ENCODE measurements at places on chromosomes 13 and 19.

DNA sequence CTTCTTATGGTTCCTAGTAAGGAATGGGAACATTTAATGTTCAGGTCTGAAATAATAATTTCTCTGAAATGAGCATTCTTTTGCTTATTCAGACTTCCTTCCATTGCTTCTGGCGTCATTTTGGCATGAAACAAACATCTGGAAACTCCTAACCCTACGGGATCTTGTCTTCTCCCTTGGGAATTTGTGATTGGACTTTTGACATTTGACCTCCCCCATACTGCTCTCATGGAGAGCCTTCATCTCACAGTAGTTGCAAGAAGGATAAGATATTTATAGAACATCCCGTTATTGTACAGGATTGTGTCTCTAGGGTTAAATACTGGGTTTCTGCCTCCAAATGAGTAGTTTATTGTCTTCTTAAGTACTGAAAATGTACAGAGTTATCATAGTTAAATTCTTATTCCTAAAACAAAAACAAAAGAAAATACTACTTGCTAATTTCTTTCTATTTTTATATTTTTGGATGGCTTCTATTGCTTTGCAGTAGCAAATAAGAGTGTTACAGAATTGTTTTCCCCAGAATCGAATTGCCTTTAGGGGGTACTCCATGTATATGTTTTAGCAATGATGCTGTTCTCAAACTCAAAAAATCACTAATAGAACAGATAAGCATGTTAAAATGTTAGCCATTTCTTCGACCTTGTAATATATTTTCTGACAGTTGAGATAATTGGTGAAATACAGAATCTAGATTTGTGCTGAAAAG is 366.8 kb downstream of the DLEU7 start:
- no peak for DNase-seq

DNA sequence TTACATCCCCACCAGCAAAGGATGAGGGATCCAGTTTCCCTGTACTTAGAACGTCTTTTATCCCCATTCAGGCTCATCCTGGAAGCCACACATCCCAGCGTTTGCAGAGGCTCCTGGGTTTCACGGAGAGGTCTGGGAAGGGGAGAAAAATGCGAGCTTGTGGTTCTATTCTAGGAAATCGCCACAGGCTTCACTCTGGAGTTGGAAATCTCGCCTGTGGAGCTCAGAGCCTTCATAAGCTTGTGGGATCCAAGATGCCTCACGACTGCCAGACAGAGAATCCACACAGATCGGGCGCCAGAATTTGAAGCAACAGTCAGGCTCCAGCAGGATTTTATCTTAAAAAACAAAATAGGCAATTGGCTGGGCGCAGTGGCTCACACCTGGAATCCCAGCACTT is 157.9 kb downstream of the PTPRS start:
- no peak for DNase-seq

DNA sequence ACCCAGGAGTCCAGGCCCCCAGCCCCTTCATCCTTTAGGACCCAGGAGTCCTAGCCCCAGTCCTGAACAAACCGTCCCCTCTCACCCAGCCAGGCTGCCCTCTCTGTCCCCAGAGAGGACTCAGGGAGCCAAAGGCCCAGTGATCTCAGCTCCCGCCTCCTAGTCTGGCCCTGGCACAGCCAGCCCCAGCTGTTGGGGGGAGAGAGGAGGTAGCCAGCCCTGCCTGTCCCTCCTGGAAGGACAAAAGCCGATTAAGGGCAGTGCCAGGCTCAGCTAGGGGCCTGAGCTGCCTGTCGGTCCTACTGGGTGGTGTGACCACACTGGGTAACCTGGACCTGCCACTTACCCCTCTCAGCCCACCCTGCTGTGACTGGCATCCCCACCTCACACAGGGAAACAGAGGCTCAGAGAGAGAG is 14.5 kb downstream of the LIPE start:
- peak; percentile 81 for DNase-seq

GRCh38 chr19:30804751-30805150 is 432.6 kb downstream of the ZNF536 start:
- no peak for DNase-seq

GRCh38 chr13:98803111-98803561 is 50.7 kb upstream of the SLC15A1 start:
- DNase-seq, result no peak

GRCh38 chr19:45496349-45496953 is 396 bp downstream of the RTN2 start:
- no peak for DNase-seq

DNA sequence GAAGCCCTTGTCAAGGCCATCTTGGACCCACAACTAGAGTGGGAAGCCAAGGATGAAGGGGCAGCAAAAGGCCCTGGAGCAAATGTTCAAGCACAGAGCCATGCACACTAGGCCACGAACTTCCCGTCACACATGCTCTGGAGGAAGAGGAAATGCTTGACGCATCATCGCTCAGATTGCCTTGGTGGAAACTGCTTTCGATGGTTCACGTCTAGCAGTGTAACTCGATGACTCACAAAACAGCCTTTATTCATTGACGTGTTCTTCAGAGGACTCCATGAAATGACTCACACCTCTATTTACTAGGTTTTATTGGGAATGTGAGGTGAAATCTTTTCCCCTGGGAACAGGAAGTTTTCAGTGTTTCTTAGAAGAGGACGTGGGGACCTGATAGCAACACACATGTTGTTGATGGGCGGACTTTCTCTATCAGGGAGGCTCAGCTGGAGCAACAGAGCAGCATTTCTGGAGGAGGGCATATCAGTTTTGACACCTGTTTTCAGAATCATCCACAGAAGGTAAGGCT is 79.8 kb upstream of the FLT1 start:
- no peak for DNase-seq

DNA sequence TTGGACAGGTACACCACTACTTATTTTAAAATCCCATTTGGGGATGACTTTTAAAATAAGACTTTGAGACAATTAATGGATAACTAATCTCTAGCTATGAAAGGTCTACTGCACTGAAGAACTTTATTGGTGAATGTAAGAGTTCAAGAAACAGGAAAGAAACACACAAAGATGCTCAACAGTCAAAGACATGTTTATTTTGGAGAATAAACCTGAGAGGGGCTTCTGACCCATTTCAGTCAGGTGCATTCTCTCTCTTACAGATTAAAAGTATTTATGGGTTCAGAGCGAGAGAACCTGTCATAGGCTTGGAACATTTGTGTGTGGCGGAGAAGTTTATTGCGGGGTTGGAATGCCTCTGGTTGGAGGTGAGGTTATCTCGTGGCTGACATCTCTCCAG is 94.3 kb upstream of the USP29 start:
- no peak for DNase-seq

DNA sequence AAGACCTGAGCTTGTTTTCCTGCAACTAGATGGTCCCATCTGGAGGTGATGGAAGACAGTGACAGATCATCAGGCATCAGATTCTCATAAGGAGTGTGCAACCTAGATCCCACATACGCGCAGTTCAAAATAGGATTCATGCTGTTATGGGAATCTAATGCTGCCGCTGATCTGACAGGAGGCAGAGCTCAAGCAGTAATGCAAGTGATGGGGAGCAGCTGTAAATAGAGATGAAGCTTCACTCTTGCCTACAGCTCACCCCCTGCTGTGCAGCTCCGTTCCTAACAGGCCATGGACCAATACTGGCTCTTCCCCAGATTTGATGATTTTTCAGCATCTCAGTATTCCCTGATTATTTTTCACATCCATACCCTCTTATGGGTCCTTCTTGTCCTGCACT is 208.4 kb upstream of the RXFP2 start:
- no peak for DNase-seq

DNA sequence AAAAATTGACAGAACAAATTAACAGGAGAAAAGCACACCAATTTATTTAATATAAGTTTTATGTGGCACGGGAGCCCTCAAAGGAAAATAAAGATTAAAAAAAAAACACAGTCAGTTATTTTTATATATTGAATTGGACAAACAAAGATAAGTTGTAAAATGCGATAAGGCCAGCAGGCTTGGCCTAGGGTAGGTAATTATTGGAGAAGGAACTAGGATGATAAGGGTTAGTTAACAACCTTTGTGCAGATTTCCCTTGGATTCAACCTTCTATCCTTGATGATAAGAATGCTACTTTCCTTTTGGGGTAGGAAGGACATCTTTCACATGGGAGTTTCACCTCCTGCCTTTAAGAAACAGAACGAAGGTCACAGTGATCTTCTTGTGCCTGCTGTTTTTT is 252.8 kb downstream of the SHISA2 start:
- DNase-seq, result no peak

DNA sequence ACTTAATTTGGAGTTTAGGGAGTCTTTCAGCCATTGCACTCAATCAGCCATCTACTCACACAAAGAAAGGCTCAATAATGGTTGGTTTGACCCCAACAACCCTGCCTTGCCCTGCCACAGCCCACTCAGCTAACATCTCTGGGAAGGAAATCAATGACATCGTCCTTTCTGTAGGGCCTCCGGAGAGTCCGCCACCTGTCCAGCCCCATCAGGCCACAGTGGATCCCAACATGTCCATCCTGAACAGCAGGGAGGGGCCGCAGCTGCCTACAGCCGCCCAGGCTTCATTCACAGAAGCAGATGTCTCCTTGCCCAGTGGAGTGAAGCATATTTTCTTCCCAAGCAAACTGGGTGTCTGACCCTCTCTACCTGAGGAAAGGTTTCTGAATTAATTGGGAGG is 4.2 kb upstream of the CDX2 start:
- no peak for DNase-seq

DNA sequence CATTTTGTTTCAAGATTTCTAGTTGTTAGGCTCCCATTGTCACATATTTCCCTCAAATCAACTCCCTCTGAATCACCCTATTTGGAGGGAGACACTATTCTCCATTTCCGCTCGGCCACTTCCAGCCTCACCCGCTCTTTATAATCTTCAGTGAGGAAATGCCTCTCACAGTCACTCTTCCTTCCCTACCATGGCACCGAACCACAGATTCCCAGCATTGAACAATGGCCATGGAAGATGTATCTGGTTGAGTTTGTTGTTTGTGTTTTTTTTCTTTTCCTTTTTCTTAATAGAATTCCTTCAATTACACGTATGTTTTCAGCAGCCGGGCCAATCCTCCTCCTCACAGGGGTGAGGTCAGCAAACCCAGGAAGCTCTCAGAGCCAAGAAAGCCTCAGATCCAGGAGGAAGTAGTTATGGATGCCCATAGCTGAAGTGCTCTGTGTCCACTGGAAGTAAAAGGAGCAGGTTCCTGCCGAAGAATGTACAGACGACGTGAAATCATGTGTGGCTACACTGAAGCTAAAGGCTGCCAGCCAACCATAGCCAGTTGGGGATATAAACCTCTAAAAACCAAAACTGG is 472.1 kb downstream of the FOXO1 start:
- DNase-seq, result no peak

DNA sequence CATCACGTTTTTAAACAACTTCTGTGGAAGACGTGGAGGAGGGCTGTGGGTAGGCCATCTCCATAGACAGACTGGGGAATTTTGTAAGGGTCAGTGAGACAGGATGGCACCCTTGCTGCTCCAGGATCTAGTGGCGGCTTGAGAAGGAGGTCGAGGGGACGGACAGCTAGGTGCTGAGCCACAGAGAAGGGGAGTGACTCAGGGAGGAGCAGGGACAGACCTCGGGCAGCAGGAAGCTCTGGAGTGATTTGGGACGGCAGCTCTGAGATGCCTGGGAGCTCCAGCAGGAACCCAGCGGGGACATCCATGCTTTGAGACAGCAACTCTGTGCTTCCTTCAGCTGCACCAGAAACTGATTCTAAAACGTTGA is 169.1 kb upstream of the SOX1 start:
- DNase-seq, result no peak

DNA sequence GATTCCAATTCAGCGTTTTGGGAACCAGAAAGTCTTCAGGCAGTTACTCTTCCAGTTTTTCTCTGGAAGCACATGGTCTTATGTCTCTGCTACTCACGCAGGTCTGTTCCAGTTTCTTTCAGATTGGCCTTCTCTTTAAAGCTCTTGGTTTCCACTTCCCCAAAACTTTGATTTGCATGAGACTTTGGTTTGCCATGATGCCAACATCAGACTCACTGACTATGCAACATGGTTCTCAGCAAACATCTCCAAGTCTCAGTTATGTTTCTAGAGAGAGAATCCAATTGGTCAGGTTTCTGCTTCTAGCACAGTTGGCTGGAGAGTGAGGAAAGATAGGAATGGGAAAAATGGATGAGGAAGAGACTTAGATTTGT is 3.1 kb downstream of the AKAP11 start:
- no peak for DNase-seq

GRCh38 chr13:51006067-51006845 is 96.7 kb downstream of the RNASEH2B start:
- DNase-seq, result no peak

- no peak for DNase-seq
Observed at GRCh38 chr13:110856942-110857835, 57.7 kb downstream of the ANKRD10 start.

DNA sequence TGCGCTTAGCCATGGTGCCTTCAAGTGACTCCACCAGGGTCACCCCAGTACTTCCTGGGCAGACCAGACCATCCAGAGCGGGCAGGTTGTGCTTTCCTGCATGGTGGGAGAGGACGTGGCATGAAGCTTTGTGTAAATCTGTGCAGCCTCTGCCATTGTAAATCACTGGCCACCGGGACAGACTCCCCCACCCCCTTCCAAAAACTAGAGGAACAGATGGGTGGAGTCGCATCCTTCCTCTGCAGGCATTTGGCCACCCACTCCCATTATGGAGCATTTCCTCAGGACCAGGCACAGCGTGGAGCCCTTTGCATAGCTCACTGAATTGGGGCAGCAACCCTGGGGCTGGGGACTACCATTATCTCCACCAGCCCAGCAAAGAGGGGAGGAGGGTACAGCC is 8.2 kb downstream of the BCKDHA start:
- DNase-seq, result no peak

GRCh38 chr13:98489446-98490194 is 87.3 kb downstream of the STK24 start:
- no peak for DNase-seq
